Jurkat, Clone E6-1 (cell line): ENCODE measurements at places on chromosomes 2 and 18.

GRCh38 chr2:24785671-24786321, 7.4 kb downstream of the PTRHD1 start:
- DNase-seq, result no peak

DNA sequence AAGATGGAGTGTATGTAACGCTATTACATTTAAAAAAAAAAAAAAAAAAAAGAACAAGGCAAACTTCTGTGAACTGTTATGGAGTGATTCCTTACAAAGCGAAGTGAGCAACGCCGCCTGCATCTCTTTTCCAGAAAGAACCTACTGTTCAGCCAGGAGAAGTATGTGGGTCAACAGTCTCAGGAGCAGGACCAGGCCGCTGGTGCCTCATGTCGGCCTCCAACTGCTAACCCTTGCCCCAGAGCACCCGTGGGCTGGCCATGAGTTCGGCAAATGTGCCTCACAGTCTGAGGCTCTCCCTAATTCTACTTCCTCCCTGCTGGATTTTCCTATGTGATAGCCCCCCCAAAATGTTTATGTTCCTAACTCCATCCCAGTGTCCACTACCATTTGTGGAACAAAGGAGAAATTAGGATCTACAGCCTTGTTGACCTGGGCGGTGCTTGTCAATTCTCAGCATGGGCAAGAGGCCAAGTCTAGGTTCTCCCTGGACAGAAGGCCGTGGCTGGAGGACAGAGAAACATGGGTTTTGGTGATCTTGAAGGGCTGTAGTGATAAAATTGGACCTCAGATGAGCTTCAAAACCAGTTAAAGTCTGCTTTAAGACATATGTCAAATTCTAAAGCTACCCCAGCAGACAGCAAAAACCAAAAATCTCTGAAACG, 15.9 kb downstream of the FAM168B start:
- DNase-seq, result no peak

DNA sequence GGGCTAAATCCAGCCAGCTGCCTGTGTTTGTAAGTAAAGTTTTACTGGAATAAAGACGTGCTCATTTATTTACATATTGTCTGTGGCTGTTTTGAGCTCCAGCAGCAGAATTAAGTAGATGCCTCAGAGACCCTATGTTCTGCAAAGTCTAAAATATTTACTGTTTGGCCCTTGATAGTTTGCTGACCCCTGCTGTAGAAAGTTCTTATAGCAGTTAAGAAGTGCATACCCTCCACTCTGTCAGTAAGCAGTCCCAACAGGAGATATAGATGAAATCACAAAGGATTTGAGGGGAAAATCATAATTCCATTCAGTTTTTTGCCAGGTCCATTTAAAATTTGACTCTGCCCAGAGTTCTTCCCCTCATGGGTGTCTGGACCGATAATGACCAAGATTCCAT, 50.1 kb upstream of the ITM2C start:
- DNase-seq, result no peak

GRCh38 chr2:98142106-98142791, 55.3 kb downstream of the VWA3B start:
- no peak for DNase-seq

DNA sequence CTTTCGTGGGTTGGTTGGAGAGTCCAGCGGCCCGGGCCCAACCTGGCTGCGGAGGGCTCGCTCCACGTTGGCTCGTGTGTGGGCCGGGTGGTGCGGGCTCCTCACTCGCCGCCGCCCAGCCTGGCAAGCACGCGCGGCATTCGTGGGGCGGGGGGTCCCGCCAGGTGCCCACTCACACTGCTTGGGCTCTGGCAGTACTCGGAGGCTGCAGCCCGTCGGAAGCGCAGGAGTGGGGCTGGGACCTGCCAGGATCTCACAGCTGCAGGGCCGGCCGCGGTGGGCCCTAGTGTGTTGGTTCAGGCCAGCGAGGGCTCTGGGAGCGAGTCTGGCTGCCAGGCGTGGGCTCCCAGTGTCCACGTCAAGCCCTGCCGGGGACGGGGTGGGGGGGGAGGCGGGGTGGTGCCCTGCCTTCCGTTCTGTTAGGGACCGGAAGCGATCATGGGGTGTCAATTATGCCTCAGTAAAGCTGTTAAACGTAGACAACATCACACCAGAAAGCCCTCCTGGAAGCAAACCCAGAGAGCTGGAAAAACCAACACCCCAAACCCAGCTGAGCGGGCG, 1.0 kb upstream of the HS6ST1 start:
- DNase-seq, result no peak

DNA sequence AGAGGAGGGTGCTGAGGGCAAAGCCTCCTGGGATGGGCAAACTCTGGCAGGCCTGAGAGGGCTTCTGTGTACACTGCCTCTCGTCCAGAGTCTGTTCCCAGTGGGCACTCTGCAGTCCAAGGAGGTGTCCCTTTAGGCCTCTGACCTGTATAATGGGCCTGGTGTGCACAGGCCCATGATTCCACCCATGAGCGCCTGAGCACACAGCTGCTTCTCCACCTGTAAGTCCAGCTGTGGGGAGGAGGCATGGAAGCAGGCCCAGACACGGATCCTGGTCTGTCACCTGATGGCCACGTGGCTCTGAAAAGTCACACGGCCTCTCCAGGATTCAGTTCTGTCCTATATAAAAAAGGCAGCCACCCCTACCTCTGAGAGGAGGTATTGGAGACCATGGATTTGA, 57.0 kb downstream of the PARD6G start:
- no peak for DNase-seq

DNA sequence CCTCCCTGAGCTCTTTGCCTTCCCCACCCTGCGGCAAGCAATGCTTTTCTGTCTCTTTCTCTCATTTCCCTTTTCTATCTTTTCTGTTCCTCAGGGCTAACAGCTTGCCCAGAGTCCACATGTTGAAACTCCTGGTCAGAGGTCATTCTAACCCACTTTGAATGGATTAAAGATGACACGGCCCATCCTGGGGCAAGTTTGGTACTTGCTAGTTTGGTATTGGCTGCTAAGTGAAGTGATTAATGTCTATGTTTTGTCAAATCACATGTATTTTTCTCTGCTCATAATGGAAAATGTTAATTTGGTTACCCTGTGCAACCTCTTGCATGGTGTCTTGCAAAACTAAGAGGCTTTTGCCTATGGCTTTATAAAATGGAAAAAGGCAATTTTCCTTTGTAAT, 960.2 kb downstream of the CNTNAP5 start:
- DNase-seq, result no peak

DNA sequence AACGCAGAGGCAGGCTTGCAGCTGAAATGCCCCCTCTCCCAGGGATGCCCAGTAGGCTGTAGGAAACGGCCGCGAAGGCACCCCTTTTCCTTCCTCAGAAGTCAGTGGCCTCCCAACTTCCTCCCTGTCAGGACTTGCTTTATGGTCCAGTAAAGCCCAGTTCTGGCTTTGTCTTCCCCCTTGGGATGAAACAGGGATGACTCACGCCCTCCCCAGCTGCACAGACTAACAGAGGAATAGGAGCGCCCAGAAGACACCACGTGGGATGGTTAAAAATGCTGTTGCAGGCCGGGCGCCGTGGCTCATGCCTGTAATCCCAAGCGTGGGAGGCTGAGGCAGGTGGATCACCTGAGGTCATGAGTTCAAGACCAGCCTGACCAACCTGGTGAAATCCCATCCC, 6.9 kb downstream of the CREG2 start:
- no peak for DNase-seq

GRCh38 chr18:5207471-5208150, 10.6 kb upstream of the AKAIN1 start:
- DNase-seq, result no peak

GRCh38 chr2:112520234-112520783, 22.0 kb upstream of the POLR1B start:
- no peak for DNase-seq

- DNase-seq, result peak; percentile 81
These were observed 492.0 kb downstream of the TNS1 start for GRCh38 chr2:217510771-217511291.

GRCh38 chr2:28401948-28402550, 9.4 kb downstream of the FOSL2 start:
- no peak for DNase-seq

DNA sequence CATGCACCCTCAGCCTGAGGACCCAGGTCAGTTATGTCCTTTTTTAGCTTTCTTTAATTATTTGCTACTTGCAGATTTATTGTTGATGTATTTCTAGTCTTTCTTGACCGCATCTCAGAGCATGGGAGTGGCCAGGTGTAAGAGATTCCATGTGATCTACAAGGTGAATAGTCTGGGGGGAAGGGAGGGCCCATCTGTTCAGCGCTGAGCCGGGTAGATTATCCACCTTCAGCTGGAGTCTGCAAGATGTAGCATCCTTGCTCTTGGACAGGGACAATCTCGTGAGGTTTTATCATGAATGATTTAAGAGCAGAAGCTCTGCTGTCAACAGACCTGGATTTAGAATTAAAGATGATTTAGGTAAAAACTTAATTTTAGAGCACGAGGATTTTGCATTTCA, 12.0 kb upstream of the DGKD start:
- no peak for DNase-seq

DNA sequence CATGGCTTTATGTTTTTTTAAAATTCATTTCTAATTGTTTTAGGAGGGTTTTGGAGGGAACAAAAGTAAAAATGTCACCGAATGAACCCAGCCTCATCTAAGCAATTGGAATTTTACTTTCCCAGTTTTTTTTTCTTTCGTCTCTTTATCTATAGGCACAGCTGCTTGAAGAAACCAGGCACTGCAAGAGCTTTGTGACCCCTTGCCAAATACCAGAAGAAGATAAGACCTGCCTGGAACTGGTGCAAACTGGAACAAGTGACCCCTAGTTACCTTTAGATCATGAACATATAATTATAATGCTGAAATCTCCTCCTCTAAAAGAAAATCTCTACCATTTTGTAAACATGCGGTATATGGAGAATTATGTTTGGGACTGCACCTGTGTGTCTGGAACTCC, 100.9 kb downstream of the TSN start:
- no peak for DNase-seq

DNA sequence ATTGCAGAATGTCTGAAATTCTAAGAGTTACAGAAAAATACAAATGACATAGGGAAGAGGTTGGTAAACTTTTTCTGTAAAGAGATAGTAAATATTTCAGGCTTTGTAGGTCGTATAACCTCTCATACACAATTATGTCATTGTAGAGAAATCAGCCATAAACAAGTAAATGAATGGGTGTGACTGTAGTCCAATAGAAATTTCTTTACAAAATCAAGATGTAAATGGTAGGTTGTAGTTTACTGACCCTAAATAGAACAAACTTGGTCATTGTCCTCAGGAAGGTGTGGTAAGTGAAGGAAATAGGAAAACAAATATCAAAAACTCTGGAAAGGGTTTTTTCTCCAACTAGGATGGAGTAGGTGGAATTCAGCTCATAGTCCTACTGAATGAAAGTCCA, 415.5 kb upstream of the SPHKAP start:
- no peak for DNase-seq

GRCh38 chr2:14722904-14723570, 90.5 kb downstream of the LRATD1 start:
- DNase-seq, result no peak

- DNase-seq, result no peak
These were observed 396.0 kb upstream of the RGPD4 start for GRCh38 chr2:107430596-107431266.

DNA sequence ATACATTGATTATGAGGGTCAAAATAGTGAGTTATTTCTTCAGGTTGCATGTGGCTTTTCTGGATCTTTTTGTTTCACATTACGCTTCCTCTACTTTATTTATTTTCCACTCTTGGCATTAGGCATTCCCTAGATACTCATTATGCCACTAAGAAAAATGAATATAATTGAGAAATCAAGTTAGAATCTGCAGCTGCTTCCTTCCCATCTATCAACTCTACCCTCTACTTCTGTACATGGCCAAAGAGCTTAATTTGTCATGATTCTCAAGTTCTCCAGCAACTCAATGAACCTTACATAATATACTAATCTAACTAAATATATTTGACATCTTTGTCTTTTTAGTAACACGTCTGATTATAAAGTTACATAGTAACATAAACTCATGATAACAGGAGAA, 598.1 kb upstream of the LRRTM4 start:
- no peak for DNase-seq

DNA sequence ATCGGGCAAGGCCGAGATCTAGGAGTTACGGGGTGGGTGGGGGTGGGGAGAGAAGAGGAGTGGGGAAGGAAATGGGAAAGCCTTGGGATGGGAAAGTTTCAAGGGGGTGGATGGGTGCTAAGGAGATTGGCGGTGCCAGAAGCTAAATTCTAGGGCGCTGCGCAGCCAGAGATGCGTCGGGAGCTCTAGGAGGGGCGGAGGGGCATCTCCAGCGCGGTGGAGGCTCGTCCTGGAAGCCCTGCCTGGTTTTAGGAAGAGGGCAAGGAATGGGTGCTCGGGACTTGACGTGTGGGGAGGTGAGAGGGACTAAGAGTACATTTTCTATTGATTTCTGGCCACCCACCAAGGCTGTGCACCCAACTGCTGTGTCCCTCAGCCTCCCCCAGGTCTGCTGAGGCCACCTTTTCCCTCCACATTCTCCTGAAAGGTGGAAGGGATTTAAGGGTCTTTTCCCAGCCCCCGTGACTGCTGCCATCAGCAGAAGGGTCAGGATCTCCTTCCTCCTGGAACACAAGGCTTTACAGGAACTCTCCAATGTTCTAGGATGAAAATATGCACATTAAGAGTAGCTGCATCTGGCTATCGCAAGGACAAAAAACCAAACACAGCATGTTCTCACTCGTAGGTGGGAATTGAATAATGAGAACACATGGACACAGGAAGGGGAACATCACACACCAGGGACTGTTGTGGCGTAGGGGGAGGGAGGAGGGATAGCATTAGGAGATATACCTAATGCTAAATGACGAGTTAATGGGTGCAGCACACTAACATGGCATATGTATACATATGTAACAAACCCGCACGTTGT, 1.4 kb downstream of the C2orf72 start:
- no peak for DNase-seq

- DNase-seq, result no peak
These were observed 101.9 kb upstream of the ARHGAP28 start for GRCh38 chr18:6627645-6628044.

DNA sequence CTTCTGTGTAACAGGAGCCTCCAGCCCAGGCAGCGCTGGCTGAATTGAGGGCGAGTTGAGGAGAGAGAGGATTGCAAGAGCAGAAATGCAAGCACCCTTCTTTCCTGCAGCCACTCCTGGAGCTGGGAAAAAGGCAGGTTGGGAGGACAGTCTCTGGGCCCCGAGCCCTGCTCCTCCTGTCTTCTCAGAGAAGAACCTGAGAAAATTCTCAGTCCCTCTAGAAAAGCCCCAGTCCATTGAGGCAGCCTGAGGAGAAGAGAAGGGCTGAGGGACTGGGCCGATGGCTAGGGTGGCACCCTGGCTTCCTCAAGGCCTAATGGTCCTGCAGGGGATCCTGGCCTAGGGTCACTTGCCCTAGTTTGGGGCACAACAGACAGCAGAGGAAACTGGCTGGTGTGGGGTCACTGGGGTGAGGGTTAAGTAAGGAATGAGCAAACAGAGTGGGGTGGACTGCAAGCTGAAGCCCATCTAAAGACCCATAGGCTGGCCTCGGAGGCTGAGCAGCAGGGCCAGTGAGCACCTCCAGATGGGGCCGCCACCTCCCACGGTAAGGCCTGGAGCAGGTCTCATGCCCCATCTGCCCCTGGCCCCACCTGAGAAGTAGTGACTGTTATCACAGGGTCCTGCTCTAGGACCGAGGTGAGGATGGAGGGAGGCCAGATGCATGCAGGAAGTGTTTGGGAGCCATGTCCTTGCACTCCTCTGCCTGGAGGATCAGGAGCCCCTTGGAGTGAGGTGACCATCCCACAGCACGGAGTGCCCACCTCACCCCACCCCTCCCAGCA, 12.4 kb downstream of the CIB4 start:
- DNase-seq, result no peak

- no peak for DNase-seq
These were observed 8.4 kb upstream of the SP9 start for GRCh38 chr2:174326161-174327020.
